Natural killer cell treated with Interleukin-12 subunit alpha and Interleukin-12 subunit beta and Interleukin-15 and Interleukin-18, amount 100 ng/mL, for 72 hours (primary cell): ENCODE measurements at places on chromosomes 7 and 10. TPM values are rescaled to one million over a fixed set of nuclear protein-coding genes. Genes with fewer than 3 reads are reported as not detected.

The RBM33 gene
- total RNA-seq, result 82.3 TPM

The TSPAN13 gene
- total RNA-seq, result 3.0 TPM

DNA sequence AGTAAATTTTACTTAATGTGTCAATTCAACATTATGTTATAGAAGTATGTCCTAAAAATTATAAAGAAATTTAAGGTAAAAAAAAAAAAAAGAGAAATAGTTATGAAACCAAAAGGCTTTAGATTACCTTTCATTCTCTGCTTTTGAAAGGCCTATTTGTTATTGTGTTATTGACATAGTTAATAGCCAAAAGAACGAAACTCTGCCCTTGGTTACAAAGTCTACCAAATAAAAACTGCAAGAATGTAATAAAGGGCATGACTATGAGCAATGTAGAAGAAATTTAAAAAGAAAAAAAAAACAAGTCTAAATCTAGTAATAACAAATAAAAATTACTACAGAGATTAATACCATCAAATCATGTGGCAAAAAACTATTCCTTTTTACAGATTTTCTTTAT, 10.6 kb downstream of the ACBD5 start:
- DNase-seq, result no peak

The PNLIPRP1 gene
- total RNA-seq, result not detected

DNA sequence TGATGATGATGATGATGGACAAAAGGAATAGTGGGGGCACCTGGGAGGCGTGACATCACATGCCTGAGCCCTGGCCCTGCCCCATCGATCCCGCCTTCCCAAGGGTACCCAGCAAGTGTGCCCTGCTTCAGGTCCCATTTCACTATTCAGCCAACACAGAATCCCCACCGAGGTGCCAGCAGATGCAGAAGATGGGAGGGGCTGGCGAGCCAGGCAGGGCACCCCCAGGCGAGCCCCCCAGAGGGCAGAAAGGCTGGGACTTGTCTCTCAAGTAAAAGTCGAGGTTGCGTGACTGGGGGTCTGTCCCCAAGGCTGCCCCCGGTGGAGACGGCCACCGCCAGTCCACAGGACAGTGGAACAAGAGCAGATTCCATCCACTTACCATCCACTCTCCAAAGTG, 57.5 kb downstream of the INSIG1 start:
- no peak for DNase-seq

DNA sequence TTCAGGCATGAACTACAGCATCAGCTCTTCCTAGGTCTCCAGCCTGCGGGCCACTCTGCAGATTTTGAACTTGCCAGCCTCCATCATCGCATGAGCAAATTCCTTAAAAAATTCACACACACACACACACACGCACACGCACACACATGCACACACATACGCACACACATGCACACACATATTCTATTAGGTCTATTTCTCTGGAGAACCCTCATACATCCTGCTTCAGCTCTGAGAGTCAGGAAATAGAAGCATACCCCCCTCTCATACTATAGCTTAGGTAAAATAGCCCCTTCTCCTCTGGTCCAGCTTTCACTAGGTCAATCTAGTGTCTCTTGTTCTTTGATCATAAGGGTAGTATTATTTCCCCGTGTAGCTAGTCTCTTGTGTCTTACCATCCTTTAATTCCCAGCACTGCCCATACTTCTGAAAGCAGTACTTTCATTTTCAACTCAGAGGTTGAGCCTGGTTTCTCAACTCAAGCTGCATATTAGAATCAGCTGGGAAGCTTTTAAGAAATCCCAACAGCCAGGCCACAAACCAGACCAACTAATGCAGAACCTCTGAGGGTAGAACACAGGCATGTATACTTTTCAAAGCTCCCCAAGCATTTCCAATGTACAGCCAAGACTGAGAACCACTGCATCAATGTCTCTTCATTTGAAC, 30.9 kb upstream of the ITGB8 start:
- no peak for DNase-seq

DNA sequence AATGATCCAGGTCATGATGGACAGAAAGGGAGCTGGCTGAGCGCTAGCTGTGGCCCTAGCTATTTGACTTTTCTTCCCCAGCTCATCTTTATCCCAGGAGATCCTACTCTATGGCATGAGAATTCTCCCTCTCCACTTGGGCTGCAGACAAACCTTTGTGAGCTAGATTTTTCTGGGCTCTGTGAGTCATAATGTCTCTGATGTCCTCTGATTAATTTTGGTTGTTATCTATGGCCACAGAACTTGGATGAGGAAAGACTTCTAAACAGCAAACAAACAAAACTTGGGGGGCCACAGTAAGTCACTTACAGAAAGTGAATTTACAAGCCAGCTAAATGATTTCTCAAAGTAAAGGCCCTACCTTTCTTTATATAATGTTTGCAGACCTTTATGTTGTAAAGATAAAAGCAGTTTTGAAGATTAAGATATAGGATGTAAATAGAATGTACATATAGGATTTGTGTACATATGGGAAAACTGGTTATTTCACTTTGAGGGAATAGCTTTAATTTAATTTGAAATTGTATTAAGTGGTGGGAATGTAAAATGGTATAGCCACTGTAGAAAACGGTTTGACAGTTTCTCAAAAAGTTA, 10.4 kb downstream of the ABLIM1 start:
- no peak for DNase-seq

DNA sequence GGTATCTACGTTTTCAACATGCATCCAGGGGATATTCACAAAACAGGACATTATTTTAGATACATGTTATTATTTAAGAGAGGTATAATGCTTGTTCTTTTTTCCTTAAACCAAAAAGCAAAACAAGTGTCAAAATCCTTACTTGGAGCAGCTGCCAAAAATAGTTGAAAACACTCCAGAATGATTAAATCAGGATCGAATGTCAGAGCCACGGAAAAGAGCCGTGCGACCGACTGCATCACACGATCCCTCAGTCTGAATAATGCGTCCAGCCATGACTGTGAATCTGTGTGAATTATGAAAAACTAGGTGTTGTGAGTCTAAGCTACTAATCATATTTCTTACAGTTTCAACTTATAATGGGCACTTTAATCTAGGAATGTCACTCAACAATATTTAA, 126.0 kb downstream of the PARD3 start:
- no peak for DNase-seq

The AKR1D1 gene
- total RNA-seq, result not detected

GRCh38 chr7:42726066-42726785, 185.6 kb downstream of the C7orf25 start:
- no peak for DNase-seq

DNA sequence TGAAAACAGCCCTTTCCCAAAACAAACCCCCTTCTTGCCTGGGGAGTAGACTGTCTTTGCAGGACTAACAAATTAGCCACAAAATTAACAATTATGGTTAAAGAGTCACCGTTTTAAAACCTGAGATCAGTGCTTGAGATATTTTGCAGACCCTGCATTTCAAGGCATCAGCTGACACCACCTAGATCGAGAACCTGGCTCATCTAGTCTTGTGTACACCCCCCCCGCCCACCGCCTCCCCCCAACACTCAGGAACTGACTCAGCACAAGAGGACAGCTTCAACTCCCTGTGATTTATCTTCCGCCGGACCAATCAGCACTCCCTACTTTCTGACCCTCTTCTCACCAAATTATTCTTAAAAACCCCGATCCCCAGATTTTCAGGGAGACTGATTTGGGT, 737.1 kb downstream of the PHTF2 start:
- no peak for DNase-seq

DNA sequence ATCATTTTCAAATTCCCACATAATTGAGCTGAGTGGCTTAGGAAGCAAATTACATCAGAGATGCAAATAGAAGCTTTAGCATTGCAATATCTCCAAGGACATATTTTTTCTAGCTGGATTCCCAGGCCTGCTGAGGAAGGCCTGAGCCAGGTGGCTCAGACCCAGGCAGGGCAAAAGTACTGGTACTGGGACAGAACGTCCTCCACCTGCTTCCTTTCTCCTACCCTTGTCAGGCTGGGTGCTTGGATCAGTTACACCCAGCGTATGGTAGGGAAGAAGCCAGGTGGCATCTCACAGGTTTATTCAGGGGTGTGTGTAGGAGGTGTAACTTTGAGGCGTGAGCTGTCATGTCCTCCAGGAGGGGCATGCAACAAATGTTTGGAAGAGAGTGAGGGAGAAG, 3.0 kb upstream of the PANK1 start:
- no peak for DNase-seq

DNA sequence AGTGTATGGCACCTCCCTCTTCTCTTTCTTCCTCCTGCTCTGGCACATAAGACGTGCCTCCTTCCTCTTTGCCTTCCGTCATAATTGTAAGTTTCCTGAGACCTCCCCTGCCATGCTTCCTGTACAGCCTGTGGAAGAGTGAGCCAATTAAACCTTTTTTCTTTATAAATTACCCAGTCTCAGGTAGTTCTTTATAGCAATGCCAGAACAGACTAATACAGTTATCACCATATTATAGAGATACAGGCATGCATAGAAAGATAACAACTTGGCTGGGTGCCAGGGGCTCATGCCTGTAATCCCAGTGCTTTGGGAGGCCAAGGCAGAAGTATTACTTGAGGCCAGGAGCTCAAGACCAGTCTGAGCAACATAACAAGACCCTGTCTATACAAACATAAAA, 53.2 kb downstream of the GCC1 start:
- DNase-seq, result no peak

DNA sequence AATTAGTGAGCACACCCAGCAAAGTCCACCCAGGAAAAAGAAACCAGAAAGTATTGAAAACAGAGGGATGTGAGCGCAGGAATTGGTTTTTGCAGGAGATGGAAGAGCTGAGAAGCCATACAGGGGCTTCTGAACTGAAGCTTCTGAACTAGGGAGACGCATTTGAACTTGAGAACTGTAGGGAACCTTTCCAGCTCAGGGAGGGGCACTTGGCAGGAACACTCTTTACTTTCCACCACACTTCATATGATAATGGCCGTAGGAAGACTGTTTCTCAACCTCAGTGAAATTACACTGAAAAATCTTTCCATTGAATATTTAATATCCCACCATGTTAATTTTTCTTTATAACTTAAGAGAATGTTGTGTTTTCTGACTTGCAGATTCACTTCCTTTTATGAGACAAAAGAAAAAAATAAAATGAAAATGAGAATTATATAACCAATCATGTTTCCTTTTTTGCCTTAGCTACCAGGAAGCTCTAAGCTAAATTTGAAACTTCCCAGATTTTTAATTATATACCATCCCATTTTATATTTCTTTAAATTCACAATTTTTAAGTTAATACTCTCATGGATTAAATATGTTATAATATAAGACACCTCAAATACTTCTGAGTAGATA, 98.3 kb upstream of the TCF7L2 start:
- DNase-seq, result no peak

The CD36 gene
- total RNA-seq, result not detected

The HACD1 gene
- total RNA-seq, result 1.2 TPM

The GPER1 gene
- total RNA-seq, result not detected

- DNase-seq, result no peak
These were observed 86.1 kb upstream of the NPY start for GRCh38 chr7:24197852-24198251.

GRCh38 chr10:15103513-15103912, 6.4 kb downstream of the RPP38 start:
- DNase-seq, result no peak

The NOC3L gene
- total RNA-seq, result 38.0 TPM

DNA sequence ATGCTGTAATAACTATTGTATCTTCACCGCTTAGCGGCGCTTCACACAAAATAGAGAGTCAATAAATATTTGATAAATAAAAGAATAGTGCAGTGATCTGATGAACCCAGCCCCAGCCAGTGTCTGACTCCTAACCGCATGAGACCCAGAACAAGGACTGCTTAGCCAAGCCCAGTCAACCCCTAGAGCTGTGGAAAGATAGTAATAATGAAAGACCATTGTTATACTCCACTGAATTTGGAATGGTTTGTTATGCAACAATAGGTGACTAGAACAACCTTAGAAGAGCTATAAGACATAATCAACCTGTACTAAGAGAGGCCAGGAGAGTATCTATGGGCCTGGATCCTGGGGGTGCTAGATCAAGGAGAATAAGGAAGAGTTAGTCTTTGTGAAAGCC, 230.5 kb upstream of the INHBA start:
- DNase-seq, result no peak

The ITIH5 gene
- total RNA-seq, result not detected

DNA sequence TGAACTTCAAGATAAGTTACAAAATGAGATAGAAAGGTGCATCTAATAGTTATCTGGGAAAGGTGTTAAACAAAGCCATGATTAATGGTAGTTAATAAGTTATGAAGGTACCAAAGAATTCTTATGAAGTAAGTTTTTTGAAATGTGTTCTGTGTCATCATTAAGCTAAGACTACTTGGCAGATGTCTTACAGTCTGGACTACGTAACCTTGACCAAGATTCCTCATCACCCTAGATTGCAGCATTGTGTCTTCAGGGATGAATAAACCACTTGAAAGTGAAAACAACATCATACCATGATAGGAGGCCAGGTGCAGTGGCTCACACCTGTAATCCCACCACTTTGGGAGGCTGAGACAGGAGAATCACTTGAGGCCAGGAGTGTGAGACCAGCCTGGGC, 48.2 kb downstream of the GOT1 start:
- DNase-seq, result no peak

GRCh38 chr7:45106820-45107219, 4.7 kb downstream of the TBRG4 start:
- DNase-seq, result no peak

The FAM25C gene
- not detected for total RNA-seq

DNA sequence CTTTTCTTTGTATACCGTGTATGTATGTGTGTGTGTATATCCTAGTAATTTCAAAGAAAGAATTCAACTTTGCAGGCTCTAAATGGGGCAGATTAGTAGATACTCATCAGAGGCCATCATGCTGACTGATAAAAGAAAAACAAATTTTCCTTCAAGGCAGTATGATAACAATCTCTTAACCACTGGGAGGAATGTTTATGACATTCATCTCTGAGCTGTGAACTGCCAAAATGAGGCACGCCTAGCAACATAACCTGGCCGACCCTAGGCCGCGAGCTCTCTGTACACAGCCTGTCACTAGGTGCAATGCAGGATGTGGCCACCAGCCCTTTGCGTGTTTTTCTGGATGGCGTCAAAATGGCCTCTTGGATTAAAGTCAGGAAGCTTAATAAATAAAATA, 343.7 kb upstream of the GALNT17 start:
- no peak for DNase-seq

GRCh38 chr7:35286422-35286821, 32.5 kb upstream of the TBX20 start:
- no peak for DNase-seq

DNA sequence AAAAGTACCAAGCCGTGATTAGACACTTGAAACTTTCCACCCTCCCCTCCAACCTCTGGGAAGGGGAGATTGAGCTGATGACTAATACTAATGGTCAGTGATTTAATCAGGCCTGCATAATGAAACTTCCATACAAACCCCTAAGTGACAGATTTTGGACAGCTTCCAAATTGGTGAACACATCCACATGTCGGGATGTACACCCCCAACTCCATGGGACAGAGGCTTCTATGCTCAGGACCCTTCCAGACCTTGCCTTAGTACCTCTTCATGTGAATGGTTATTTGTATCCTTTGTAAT, 4.8 kb downstream of the NUB1 start:
- DNase-seq, result no peak
